ENCODE measurements at places on chromosomes 6 and 20.

GRCh38 chr6:54525731-54526130, 217.5 kb downstream of the TINAG start:
- DNase-seq: no peak

GRCh38 chr6:136657666-136658065, 107.4 kb upstream of the MAP7 start:
- no peak for DNase-seq

- no peak for DNase-seq
These were observed 48.8 kb downstream of the ZFP64 start for GRCh38 chr20:52142757-52143156.

GRCh38 chr6:14635195-14635594, 517.6 kb downstream of the CD83 start:
- DNase-seq: no peak

DNA sequence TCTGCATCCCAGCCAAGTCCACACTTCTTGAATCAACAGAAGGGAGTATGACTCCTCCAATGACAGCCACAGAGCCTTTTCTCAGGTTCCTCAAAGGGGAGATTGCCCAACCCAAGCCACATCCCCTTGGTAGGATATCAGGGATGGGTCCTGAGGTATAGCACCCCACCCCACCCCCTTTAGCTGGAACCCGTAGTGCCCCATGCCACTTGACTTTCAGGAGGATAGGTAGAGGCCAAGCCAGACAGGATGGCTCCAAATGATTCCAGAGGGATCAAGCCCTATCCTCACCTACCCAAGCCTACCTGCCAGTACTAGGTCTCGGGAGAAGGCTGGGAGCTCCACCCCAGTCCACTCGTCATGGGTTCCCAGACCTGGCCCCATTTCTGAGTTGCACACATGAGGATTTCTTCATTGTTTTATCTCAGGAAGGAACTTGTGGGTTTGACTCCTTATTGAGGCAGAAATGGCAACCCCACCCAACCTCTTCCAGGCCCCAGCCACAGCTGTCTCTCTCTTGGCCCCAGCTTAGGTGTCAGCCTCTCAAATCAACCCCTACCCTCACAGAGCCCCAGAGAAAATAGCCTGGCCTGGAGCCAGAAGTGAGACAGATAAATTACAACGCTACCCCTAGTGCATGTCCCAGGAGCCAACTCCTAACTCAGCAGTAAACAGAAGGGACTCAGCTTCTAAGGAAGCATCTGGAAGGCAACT, 3.6 kb downstream of the CCND3 start:
- DNase-seq: peak; percentile 71

DNA sequence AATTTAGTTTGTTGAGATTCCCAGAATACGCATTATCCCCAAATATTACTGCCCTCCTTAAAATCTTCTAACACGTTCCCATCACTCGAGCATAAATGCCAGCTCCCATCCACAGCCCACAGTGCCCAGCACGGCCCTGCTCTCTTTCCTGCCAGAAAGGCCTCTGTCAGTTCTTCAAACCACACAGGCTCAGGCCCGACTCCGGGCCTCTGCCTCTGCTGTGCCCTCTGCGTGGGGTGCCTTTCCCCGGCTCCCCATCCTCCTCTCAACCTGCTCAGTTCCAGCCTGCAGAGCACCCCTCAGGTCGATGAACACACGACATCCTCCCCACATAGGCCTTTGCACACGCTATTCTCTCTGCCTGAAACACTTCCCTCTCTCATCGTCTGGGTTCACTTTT, 12.8 kb downstream of the ULBP3 start:
- no peak for DNase-seq

DNA sequence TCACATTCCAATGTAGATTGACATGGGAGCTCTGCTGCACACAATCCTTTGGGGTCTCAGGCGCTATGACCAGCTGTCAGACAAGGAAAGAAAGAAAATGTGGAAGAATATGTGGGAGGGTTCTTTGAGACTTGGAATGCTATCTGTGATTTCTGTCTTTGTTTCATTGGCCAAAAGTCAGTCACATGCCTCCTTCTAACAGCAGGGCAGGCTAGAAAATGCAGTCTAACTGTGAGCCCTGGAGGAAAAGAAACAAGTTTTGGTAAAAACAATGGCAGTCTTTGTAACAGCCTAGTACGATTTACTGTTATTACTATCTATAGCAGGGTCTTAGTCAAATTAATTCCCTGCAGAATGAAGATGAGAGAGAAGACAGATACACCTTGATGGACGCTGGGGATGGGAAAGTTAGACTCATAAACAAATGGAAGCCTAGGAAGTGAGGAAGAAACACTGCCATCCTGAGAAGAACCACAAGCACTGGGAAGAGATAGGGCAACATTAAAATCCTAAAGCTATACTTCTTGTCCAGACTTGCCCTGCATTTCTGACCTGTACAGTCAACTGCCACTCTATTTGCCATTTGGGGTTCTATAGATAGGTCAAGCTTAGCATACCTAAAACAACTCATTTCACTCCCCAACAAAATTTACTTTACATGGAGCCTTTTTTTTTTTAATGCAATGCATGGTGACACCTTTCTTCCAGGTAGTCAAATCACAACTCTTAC, 833.0 kb downstream of the KIF16B start:
- no peak for DNase-seq

- no peak for DNase-seq
These were observed 85.8 kb downstream of the PHACTR3 start for GRCh38 chr20:59690101-59690500.

DNA sequence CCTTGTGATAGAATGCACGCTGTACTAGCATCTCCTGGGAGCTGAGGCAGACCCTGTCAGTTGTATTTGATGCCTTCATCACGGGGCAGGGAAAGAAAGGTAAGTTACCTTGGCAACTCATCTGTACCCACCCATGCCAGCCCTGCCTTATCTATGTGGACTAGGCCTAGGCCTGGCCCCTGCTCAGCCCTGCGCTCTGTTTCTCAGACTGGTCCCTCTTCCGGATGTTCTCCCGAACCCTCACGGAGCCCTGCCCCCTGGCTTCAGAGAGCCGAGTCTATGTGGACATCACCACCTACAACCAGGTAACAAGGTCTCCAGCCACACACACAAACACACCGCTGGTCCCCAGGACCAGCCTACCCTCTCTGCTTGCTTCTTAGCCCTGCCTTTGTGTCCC, 4.2 kb downstream of the PIGT start:
- no peak for DNase-seq

- DNase-seq: no peak
These were observed 28.1 kb downstream of the COL11A2 start for GRCh38 chr6:33164176-33164575.

DNA sequence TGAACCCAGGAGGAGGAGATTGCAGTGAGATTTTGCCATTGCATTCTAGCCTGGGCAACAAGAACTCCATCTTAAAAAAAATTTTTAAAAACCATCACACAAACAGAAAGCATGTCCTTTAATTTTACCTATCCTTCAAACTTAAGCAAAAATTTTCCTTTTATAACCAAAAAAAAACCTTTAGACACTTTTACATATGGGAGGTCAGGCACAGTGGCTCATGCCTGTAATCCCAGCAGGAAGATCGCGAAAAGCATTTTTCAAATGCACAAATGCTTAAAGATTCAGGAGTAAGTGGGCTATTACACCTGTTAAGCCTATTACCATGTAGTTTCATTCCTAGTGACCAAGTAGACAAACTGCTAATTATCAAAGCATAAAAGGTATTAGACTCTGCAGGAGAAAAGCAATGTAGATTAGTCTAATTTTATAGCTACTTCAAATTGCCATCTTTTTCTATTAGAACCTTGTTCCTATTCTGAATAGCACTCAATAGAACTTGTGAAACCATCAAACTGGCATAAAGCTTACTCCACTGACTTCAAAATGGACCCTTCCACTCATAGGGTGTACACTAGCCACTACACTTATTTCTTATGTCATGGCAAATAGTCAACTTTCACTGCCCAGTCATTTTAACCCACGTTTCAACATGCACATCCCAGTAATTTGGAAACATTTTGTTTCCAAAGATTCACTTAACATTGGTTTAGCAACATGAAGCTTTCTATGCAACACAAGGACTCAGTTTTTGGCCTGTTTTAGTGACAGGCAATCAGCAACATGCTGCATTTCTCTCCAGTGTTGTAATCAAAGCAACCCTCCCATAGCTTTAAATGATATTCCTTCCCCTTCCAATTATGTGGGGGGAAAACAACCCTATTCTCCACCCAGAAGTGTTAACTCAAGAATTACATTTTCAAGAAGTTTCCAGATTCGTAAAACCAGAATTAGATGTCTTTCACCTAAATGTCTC, 4.0 kb downstream of the EEF1A1 start:
- DNase-seq: no peak

DNA sequence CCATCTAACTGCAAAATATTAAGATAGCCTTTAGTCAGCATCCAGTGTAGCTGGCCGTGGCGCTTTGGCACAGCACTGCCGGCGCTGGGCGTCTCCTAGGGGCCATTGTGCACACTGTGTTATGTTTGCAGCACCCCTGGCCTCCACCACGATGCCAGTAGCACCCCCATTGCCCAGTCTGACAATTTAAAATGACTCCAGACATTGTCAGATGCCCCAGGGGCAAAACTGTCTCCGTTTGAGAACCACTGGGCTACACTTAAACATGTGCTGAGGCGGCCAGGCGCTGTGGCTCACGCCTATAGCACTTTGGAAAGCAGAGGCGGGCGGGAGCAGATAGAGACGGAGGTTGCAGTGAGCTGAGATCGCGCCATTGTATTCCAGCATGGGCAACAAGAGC, 6.0 kb upstream of the MTG2 start:
- no peak for DNase-seq

DNA sequence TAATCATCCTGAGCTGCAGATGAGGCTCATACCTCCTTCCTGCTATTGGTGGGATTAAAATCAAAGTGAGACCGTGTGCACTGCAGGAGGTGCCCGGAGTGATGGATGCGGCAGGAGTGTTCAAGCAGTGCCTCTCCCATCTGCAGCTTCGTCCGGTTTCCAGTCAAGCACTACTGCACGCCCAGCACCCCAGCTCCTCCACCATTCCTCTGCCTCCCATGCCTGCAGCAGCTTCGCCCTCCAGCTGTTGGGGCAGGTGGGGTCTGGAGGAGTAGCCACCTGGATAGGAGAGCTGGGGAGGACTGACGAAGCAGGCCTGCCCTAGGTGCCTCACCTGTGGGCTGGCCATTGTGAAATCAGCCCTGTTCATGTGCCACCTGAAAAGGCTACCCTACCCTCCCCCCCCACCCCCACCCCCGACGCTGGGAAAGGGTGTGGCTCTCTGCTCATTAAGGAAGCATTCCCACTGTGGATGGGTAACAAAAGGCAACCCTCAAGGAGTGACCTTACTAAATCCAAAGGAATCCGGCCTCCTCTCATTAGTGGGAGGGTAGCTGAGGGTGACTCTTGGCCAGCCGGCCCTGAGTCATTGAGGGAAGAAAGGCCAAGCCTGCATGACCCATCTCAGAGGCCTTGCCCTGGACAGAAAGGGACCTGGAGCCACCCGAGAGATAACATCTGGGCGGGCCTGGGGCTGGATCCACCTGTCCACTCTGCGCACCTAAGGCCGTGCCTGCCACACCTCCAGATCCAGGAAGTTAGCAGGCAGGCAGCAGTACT, 115.9 kb upstream of the ARMC2 start:
- DNase-seq: no peak

DNA sequence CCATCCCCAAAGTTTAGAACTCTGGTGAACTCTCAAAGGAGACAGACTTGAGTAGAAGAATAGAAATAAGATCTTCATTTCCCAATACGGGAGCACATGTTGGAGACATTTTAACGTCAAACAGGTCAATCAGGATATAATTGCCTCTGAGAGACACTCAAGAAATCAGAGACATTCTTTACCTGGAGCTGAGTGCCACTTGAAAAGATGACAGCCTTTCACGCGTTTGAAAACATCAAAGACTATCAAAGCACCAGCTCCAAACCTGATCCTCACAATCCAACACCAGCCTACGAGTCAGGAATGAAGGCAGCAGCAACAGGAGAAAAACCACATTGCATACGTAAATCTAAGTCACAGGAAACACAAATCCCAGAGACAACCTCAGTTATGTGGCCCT, 571.5 kb upstream of the CDH4 start:
- no peak for DNase-seq

DNA sequence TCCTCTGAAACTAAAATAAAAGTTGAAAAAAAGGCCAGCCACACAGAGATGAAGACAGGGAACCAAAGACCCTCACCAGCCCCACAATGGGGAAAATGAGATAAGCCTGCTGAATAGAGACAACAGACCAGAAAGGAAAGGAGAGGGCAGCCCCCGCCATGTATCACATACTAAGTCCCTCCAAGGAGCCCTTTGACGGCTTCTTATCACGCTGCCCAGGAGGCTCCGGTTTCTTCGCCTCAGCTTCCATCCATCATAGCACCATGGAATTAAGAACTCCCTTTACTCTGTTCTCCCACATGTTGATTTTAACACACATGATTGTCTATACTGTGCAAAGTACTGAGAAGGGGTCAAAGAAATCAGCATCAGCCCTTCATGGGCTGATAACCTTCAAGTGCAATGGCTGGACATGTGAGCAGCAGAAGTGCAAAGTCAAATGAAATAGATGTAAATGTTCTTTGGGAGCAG, 54.9 kb downstream of the MAP3K5 start:
- no peak for DNase-seq

DNA sequence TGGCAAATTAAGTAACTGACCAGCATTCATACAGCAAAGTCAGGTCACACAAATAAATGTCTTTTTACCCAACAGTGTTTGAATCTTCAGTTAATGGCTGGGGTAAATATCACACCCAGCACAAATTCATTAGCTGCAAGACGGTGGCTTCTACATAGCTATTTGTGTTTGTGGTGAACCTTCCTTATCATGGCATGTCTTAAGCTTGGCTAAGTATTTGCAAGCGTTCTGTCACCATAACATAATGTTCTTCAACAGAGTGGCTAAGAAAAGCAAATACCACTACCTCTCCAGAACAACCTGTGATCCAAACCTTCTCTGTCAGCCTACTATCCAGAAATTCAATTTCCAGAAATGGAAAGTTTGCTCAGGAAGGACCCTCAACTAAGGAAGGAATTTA, 255.6 kb upstream of the TAB2 start:
- DNase-seq: no peak

Data from hematopoietic multipotent progenitor cell treated with erythropoietin and hydrocortisone succinate and interleukin-3 and kit ligand, for 17 days (in vitro differentiated cells).